ENCODE measurements at places on chromosomes 13 and 19.

- no peak for DNase-seq
These were observed 28.7 kb upstream of the KCTD15 start for GRCh38 chr19:33767898-33768413.

- no peak for DNase-seq
These were observed 8.7 kb downstream of the IFNL1 start for GRCh38 chr19:39304701-39305571.

GRCh38 chr13:97878431-97879375 lies 74.8 kb upstream of the IPO5 start:
- DNase-seq: no peak

DNA sequence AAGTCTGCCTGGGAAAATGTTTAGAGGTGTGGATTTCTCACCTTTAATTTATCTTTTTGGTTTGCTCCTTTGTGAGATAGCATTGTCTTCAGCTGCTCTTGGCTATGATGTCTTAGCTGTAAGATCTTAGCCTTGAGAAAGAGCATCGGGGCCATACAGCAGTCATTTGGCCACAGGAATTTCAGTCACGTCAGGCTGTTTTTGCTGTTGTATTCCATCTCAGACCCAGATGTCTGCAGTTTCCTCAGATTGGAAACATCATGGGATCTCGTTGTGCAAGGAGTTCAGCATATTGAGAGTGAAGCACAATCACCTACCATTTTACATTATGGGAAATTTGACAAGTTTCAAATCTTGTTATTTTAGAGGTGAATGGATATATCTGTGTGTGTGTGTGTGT lies 89.3 kb upstream of the C1QTNF9B start:
- DNase-seq: no peak

- no peak for DNase-seq
These were observed 28.5 kb downstream of the RFC3 start for GRCh38 chr13:33846303-33847062.

DNA sequence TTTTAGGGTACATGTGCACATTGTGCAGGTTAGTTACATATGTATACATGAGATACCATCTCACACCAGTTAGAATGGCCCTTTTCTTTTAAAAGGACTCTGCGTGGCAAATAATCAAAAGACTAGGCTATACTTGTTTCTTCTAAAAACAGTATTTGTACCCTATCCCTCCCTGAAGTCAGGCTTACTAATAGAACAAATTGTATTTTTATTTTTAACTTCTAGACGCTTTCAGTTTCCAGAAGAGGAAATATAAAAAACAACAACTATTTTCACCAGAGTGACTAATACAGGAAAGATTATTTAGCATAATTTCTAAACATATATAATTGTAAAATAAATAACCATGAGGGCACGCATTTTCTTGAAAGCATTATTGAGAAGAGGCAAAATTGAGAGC lies 83.6 kb downstream of the ITGBL1 start:
- DNase-seq: no peak

DNA sequence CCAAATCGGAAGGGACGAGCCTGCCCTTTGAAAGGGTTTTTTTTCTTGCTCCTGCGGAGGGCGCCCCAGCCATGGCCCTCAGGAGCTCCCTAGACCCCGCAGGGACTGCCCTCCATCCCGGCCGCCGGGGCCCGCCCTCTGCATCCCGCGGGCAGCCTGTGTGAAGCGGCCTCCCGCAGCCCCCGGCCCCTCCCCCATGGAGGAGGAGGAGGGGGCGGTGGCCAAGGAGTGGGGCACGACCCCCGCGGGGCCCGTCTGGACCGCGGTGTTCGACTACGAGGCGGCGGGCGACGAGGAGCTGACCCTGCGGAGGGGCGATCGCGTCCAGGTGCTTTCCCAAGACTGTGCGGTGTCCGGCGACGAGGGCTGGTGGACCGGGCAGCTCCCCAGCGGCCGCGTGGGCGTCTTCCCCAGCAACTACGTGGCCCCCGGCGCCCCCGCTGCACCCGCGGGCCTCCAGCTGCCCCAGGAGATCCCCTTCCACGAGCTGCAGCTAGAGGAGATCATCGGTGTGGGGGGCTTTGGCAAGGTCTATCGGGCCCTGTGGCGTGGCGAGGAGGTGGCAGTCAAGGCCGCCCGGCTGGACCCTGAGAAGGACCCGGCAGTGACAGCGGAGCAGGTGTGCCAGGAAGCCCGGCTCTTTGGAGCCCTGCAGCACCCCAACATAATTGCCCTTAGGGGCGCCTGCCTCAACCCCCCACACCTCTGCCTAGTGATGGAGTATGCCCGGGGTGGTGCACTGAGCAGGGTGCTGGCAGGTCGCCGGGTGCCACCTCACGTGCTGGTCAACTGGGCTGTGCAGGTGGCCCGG lies 815 bp downstream of the MAP3K10 start:
- no peak for DNase-seq
